Stimulated activated CD4-positive, alpha-beta T cell treated with anti-CD3 and anti-CD28 coated beads, Interleukin-4, amount 100 ng/mL, for 1 hour (primary cell): ENCODE measurements at places on chromosomes 16 and 17.

DNA sequence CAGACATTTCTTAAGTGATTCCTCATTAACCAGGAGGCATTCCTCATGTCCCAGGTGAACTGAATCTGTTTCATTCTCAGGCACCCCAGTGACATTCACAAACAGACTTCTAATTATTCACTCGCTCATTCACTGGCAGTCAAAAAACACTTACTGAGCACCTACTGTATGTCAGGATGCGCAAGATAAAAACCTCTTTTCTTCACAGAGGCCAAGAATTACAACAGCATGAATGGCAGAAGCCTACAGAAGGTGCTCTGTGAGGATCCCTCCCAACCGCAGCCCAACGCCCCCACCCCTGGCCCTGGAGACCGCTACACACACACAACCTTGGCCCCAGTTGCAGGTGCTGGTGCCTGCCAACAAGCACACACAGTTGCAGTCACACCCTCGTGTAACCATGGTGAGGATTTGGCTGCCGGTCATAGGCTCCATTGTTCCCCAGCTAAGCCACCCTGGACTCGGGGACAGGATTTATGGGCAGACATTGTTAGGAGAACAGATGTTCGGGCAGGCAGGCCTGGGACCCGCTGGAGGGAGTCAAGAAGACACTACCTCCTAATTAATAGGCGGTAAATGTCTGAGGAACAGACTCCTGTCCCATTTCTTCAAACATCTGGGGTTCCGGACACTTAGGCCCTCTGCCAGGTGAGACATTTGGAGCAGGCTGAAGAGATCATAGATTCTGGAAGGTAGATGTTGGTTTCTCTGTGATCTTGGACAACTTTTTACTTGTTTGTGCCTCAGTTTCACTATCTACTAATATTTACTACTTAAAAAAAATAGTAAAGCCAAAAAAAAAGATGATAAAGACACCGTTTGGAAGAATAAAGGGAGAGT, 43.2 kb downstream of the CUEDC1 start:
- no peak for DNase-seq

DNA sequence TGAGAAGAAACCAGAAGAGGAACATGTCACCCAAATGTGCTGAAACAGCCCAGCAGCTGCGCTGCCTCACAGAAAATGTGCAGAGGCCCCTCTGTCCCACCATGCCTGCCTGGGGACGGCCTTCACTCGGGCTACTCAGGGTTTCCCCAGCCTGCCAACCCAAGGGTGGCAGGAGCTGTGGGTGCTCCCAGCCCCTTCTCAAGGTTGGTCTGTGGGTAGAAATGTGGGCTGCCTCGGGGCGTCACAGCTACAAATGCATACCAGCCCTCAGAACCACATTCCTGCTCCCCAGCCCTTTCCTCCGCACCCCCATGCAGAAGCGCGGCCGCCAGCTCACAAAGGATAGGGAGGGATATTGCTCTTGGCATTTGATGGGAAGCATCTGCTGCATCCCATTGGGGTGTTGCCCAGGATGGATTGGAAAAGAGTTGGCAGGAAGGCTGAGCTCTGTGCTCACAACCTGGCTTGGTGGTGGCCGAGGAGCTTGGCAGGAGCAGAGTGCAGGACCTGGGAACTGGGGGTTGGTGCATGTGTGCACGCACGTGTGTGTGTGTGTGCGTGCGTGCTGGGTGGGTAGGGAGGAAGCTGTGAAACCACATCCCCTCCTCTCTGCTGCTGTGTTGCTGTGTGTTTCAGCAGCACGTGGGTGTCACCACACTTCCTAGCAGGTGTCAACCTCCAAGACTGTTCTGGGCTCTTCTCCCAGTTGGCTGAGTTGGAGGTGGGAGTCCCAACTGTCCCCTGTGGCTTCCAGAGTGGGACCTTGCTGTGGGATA, 304.4 kb downstream of the SEC14L1 start:
- peak; percentile 79 for DNase-seq

GRCh38 chr16:47920709-47921108, 235.1 kb downstream of the ABCC12 start:
- no peak for DNase-seq

DNA sequence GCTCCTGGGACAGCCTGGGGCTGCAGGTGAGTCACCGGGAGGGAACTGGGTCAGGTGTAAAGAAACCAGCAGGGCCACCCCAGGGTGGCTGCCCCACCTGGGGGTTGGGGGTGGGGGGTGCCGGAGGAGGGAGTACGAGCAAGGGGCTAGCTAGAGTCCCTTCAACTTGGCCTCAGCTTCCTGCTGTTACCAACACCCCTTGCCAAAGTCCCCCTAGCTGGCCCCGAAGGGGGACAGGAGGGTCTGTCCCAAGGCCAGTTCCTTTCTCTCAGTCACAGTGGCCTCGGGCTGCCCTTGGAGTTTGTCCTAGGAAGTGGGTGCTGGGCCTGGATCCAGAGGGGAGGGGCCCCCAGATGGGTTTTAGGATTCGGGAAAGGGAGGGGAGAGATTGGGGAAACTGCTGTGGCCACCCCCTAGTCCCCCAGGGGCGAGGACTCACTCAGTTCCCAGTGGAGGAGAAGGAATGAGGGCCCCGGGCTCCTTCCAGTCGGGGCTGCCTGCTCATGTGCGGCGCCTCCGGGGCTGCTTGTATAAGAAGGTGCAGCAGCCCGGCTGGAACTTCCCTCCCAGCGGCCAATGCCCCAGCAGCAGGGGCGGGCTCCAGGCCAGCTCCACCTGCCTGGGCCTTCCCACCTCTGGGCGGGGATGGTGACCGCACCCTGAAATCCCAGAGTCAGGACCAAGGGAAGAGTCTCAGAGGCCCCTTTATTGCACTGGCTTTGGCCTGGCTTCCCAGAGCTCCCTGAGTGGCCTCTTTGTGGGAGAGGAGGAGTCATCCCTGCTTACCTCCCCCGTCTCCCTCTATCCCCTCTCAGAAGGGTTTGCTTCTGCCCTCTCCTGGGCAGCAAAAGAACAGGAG, 7.3 kb downstream of the ARHGAP27 start:
- DNase-seq = no peak

DNA sequence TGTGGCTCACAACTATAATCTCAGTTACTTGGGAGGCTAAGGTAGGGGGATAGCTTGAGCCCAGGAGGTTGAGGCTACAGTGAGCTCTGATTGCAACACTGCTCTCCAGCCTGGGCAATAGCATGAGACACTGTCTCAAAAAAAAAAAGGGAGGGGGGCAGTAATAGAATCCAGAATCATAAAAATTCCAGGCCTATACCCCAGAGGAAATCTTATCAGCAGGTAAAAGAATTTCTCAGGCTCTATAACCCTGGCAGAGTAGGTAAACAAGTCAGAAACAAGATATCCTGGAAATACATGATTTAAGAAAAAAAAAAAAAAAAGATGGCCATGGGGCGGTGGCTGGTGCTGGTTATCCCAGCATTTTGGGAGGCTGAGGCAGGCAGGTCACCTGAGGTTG, 12.9 kb downstream of the SPAG9 start:
- DNase-seq = no peak

DNA sequence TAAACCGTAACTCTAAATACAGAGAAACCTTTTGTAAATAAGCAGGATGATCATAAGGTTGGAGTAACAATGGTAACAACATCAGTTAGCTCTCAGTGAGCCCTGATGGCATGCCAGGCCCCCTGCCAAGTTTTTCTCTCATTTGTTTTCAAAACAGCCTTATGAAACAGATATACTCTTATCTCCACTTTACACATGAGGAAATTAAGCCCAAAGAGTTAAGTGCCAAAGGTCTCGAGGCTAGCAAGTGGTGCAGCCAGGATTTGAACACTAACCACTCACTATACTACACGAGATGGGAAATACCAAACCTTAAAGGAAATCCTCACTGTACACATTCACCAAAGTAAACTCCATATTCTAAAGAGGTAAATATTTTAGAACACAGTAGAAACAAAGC, 15.0 kb downstream of the USP31 start:
- no peak for DNase-seq

DNA sequence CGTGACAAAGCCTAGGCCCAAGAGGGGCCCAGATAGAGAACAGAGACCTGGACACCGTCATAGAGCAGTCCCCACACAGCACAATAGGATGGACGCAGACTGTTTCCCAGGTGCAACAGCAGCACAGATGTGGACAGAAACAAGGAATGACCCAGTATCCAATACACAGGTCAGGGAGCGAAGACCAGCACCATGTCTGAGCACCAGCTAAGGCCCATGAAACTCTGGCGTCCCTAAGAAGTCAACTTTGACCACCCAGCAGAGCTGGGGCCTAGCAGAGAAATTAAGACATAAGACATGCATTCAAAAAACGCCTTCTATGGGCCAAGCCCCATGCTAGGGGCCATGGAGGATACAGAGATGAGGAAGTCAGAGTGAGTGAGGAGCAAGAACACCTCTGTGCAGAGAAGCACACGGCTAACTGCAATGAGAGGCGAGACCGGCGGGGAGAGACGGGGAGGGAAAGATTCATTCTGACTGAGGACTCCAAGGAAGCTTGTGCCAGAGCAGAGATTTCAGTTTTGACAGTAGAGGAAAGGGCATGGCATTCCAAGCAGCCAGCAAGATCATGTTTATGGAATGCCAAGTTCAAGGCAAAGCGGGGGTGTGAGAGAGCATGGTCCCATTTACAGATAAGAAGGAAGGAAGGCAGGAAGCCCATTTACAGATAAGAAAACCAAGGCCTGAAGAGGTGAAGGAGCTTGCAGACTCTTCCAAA, 50.8 kb downstream of the PITPNM3 start:
- DNase-seq = no peak

DNA sequence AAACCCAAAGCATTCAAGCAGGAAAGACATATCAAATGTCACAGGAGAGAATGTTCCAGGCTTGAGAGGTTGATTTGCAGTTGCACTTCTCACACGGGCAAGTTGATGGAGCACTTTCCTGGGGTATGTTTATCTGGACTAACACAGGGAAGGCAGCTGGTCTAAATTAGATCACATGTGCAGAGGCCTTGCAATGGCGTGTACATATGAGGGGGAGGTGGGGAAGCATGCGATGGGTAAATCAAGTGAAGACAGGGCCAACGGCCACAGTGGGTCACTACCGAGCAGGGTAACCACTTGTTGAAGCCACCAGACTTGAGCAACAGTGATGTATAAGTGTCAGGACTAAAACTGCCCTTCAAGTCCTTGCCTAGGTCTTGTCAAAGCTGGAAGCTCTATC, 156.6 kb upstream of the MAF start:
- no peak for DNase-seq

- DNase-seq = no peak
Observed at GRCh38 chr17:4083187-4083586, 59.6 kb downstream of the ZZEF1 start.

GRCh38 chr17:50075446-50076032, 19.6 kb upstream of the PDK2 start:
- no peak for DNase-seq

DNA sequence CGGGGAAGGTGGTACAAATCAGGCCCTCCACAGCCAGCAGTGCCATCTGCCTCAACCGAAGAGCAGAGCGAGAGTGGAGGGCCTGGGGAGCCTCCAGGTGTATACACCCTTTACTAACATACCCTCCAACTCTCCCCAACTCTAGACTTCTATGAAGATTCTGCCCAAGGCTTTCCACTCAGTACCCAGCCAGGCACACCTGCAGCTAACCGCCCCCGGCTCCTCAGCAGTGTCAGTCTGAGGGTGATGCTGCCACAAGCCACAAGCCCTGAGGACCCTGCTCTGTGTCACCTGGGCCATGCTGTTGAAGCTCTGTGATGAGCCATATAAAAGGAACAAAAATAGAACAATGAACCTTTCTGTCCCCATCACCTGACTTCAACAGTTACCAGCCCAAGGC, 3.8 kb downstream of the CENPV start:
- DNase-seq = no peak

DNA sequence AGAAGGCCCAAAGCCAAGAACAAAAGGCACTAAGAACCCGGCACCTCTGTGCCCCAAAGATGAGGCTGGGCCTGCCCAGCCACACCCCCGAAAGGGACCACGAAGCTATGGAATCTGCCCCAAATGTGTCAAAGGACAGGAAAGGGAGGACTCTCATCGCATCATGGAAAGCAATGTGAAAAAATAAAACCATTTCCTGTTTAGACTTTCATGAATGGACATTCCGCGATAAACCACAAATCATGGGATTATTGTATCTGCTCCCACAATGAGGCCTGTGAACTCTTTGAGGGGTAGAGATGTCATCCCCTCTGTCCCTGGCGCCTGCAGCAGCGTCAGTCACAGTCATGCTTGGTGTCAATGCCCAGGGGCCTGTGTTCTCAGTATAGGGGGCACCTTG, 135.0 kb downstream of the COPRS start:
- DNase-seq = no peak

DNA sequence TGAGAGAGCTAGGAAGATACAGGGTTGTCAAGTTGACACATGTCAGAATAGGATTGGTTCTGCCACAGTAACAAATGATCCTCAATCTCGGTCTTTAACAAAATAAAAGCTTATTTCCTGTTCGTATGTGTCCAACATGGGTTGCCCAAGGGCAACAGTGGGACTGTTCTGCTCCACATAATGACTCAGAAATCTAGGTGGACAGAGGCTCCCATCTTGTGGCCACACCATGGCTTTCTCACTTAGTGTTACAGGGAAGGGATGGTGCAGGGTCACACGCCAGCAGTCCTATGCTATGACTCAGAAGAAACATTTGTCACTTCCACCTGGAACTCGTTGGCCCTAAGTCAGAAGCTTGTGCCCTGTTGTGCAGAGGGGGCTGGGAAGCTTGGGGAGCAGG, 364.9 kb downstream of the SNX29 start:
- no peak for DNase-seq

GRCh38 chr16:57235128-57236021, 9.7 kb upstream of the ARL2BP start:
- DNase-seq = no peak

GRCh38 chr16:73095885-73096421, 48.0 kb upstream of the ZFHX3 start:
- DNase-seq = no peak

- DNase-seq = no peak
Observed at GRCh38 chr16:11156401-11156800, 99.6 kb downstream of the SOCS1 start.

- no peak for DNase-seq
Observed at GRCh38 chr16:73711406-73712080, 585.1 kb upstream of the PSMD7 start.

DNA sequence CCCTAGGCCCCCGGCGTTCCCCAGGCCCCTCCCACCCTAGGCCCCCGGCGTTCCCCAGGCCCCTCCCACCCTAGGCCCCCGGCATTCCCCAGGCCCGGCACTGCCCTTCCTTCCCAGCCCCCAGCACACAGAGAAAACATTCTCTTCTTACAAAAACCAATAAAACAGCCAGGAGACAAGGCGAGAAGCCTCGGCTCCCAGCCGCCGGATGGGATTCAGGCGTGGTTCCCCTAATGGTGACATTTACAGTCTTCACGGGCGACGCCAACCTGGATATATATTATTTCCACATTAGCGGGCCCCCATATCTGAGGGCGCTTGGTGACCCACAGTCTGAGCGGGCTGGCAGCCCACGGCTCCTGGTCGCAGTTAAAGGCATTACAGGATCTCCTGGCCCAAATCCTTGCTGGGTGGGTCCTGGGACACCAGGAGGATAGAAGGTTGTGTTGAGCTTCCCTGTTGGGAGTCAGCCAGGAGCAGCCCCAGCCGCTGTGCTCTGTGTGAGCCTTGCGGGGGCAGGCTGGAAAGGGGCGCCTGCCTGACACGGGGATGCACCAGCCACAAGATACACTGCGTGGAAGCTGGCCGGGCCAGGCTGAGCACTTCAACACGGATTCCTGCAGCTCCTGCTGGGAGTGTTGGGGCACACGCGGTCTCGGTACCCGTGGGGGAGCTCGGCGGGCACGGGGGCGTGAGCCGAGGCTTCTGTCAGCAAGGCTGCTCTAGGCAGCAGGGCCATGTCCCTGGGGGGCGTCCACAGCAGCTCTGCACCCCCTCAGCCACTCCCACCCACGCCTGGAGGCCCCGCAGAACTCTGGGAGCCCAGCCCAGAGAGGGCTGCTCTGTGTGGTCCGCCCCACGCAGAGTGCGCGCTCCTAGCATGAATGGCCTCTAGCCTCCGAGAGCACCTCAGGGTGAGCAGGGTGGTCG, 83.7 kb downstream of the LMF1 start:
- DNase-seq = no peak
